Stimulated activated naive CD8-positive, alpha-beta T cell treated with anti-CD3 and anti-CD28 coated beads, Interleukin-15, Interleukin-2, amounts not matched to agents 100 U/mL and 50 U/mL, for 24 hours (primary cell): ENCODE measurements at places on chromosomes 2 and 18.

DNA sequence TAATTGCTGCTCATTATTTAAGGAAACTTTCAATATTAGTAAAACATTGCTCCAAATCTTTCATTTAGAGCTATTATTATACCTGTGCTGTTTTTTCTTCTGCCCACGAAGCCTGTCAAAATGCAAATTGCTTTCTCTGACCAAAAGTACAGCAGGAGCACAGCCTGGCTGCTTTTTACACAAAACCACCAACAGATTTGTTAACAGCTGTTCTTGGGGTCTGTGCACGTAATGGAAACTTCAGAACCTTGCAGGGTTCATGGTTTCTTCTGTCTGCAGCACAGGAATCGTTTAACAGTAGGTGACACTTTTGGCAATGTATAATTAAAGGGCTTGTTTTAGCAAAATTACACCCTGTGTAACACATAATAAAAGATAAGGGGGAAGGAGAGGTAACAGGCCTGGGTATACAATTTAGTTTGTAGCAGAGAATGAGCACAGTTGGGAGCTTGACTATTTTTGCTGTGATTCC is 447.3 kb downstream of the KCNJ3 start:
- no peak for DNase-seq

DNA sequence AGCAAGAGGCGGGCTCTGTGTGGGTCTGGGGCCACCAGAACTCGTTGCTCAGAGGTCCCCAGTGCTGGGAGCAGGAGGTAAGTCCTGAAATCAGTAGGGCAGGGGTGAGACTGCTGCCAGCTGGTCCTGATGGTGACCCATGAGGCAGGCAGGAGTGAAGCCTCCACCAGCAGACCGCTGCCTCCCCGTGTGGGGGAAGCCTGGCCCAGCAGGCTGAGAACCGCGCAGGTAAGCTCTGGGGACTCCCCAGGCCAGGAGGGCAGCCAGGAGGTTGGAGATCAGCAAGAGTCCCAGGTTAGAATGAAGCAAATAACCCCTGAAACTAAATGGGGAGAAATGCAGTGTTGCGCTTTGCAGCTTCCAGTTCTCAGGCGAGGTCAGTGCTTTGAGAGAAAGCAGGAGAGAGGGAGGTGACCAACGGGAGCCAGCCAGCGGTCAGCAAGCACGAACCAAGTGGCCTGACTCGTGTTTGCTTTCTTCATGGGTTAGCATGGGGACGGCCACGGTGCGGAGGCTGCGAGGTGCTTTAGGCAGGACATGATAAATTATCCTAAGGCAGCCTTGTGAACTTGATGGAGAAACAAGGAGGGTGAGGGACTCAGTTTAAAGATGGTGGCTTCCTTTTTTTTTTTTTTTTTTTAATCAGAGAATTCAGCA is 26.2 kb downstream of the INHBB start:
- no peak for DNase-seq

DNA sequence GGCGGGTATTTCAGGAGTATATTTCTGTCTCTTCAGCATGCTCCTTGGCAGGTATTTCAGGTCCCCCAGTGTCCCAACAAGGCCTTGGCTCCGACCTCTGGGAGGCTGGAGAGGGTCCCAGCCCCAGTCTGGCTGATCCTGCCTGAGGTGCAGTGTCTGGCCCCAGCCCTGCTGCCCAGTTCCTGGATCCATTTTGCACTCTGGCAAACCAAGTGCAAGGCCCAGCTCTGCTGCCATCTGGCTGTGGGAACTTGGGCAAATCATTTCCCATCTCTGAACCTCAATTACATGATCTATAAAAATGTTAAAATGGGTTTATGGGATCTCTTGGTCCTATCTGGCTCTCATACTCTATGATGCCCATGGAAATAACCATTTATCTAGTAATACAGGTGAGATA is 63.6 kb downstream of the ZBTB7C start:
- no peak for DNase-seq

GRCh38 chr2:73985308-73986084 is 786 bp downstream of the TET3 start:
- DNase-seq, result peak; percentile 83

DNA sequence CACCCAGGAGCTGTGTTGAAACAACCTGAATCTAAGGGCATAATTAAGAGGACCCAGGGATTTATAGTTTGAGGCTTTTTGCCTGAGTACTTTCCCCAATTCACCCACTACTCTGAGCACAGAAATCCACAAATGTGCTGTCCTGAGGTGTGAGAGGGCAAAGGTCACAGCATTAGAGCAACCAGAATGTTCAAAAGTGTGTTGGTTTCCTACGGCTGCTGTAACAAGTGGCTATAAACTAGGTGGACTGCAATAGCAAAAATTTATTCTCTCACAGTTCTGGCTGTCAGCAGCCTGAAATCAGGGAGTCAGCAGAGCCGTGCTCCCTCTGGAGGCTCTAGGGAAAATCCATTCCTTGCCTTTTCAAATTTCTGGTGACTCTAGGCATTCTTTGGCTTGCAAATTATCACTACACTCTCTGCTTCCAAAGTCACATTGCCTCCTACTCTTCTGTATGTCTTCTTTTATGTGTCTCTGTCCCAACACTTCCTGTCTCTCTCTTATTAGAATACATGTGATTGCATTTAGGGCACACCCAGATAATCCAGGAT is 91.4 kb upstream of the TACR1 start:
- no peak for DNase-seq

GRCh38 chr2:230678451-230678850 is 34.2 kb upstream of the CAB39 start:
- DNase-seq, result no peak

DNA sequence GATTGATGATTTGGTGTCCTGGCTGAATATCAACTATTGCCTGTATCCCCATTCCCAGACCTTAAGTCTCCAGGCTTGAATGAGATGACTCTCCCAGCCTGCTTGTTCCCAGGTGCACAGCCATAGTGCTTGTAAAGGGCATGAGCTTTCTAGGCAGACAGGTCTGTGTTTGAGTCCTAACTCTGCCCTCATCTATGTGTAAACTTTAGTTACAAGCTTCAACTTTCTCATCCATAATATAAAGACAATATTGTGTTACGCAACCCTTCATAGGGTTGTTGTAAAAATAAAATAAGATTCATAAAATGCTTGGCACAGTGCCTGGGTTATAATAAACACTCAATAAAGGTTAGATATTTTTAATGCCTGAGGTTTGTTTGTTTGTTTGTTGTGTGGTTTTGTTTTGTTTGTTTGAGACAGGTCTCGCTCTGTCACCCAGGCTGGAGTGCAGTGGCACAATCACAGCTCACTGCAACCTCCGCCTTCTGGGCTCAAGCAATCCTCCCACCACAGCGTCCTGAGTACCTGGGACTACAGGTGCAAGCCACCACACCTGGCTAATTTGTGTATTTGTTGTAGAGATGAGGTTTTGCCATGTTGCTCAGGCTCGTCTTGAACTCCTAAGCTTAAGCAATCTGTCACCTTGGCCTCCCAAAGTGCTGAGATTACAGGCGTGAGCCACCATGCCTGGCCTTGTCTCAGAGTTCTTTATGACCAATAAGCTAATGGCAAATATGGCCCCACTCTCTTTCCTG is 89.4 kb upstream of the MAPRE2 start:
- DNase-seq, result no peak

DNA sequence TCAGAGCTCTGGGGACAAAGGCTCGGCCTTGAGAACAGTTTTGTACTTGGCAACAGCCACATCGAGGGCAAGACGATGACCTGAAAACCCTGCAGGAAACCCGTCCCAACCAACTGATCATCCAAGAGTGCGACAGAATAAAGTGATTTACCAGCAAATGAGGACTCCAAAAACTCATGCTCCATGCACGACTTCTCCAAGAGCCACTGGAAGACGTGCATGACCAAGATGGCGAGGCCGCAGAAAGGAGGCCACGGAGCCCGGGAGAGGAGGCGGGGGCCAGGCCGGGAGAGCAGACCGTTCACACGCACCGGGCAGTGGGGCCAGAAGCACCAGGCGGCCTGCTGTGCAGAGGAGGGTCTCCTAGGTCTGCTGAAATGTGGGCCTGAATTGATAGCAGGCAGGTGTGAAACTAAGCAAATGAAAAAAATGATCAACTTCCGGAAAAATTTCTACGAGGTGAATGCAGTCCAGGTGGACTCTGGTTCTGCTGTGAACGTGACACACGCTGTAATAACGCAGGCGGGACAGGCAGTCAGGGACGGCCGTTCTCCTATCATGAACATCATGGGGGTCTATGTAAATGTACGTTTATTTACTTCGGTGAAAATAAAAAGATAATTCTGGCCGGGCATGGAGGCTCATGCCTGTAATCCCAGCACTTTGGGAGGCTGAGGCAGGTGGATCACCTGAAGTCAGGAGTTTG is 252.2 kb downstream of the HDAC4 start:
- DNase-seq, result no peak

- DNase-seq, result no peak
Observed at GRCh38 chr2:72681016-72681995, 144.5 kb downstream of the EXOC6B start.

GRCh38 chr2:174631009-174631981 is 33.7 kb upstream of the WIPF1 start:
- DNase-seq, result no peak

DNA sequence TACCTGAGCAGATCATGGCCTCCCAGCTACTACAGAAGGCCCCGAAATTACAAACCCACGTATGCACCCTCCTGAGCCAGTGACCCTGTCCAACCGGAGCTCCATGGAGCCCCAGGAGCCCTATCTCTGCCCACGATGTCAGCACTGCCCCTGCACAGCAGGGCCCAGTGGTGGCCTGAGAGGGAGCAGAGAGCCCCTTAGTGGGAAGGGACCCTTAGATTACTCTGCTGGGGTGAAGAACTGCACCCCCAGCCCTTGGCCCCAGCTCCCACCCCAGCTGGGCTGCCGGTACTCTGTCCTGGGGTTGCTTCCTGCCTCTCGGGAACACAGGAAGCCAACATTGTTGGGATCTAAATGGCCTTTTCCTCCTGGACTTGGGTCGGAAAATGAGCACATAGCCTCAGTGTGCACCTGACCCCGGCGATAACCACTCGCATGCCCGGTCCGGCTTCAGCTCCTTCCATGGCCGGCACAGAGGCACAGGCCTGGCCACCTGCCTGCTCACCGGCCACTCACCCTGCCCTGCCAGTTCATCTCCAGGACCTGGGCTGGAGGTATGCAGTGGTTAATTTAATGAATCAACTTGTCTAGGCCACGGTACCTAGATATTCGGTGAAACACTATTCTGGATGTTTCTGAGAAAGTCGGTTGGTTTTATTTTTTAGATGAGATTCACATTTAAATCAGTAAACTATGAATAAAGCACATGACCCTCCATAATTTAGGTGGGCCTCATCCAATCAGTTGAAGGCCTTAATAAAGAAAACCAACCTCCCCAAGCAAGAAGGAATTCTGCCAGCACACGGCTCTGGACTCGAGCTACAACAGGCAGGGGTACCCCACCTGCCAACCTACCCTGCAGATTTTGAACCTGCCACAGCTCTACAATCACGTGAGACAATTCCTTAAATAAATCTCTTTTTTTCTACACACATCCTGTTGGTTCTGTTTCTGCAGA is 19.2 kb downstream of the TNS1 start:
- no peak for DNase-seq

DNA sequence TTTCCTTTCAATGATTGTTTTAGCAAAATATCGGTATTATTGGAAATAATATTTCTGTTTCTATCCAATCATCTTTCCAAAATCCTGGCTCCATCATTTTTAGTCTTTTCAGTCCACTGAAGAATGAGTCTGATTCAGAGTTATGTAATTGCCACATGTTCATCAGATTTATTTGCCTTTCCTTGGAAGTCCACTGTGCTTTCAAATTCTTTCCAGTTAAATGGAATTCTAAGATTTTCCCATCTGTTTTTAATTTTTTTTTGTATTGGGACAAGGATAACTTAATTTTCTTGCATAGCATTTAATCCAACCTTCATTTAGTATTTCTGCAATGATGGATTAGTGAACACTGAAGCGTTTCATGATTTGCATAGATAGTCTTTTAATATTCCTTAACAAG is 521.5 kb upstream of the NRXN1 start:
- DNase-seq, result no peak

- no peak for DNase-seq
Observed at GRCh38 chr18:55838319-55838718, 250.3 kb upstream of the TCF4 start.

GRCh38 chr18:28690836-28691495 is 514.0 kb upstream of the CDH2 start:
- no peak for DNase-seq
